ENCODE measurements at places on chromosomes 3 and 15. TPM values are rescaled to one million over a fixed set of nuclear protein-coding genes. Genes with fewer than 3 reads are reported as not detected.

- DNase-seq, result no peak
- no peaks in the 10 kb centered on the region for H3K36me3 ChIP-seq
- no peak overlapping the region for H3K4me3 ChIP-seq
- no peaks in the 10 kb centered on the region for H3K27me3 ChIP-seq
- H3K4me1 ChIP-seq, result no peaks in the 10 kb centered on the region
- H3K27ac ChIP-seq, result no peak overlapping the region
Observed at GRCh38 chr3:51802106-51802703, 23.2 kb upstream of the IQCF6 start.

DNA sequence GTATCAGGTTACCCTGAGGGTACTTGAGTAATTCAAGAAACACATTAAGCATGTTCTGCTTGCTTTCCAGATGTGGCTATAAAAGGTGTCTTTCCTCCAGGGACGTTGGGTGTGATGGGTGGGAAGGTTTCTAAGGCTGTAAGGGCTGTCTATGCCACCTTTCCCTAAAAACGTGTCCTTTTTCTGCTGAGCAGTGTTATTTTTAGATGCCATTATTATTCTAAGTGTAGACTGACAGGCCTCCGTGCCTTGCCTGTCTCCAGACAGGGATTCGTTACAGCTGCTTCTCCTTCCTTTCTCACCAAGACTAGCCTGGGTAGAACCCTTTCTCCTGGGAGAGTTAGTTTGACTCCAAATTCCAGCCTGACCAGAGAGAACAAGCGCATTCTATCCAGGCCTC, 26.8 kb upstream of the RHO start:
- H3K4me1 ChIP-seq, result no peaks in the 10 kb centered on the region
- H3K27me3 ChIP-seq, result no peaks in the 10 kb centered on the region
- H3K27ac ChIP-seq, result no peak overlapping the region
- H3K4me3 ChIP-seq, result no peak overlapping the region

DNA sequence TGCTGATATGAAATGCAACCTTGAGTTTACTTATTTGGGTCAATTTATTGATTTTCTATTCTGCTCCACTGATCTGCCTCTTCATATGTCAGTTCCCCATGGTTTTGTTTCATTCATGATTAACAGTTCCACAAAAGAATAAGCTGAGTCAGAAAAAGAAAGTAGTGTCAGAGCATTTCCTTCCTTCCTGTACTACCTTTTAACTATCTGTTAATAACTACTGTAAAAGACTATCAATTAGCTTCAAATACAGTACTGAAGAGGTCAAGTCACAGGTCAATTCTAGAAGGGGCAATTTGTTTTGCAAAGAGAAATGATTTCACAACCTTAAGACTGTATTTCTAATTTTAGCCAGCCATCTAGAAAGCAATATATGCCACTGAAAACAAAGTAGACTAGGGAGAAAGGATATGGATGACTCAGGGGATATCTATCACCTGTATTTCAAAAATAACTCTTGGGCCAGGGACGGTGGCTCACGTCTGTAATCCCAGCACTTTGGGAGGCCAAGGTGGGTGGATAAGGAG, 129.5 kb downstream of the TFDP2 start:
- H3K27ac ChIP-seq, result no peak overlapping the region
- no peaks in the 10 kb centered on the region for H3K4me1 ChIP-seq
- H3K27me3 ChIP-seq, result no peaks in the 10 kb centered on the region
- H3K4me3 ChIP-seq, result no peak overlapping the region
- no peaks in the 10 kb centered on the region for H3K36me3 ChIP-seq
- no peak for DNase-seq

DNA sequence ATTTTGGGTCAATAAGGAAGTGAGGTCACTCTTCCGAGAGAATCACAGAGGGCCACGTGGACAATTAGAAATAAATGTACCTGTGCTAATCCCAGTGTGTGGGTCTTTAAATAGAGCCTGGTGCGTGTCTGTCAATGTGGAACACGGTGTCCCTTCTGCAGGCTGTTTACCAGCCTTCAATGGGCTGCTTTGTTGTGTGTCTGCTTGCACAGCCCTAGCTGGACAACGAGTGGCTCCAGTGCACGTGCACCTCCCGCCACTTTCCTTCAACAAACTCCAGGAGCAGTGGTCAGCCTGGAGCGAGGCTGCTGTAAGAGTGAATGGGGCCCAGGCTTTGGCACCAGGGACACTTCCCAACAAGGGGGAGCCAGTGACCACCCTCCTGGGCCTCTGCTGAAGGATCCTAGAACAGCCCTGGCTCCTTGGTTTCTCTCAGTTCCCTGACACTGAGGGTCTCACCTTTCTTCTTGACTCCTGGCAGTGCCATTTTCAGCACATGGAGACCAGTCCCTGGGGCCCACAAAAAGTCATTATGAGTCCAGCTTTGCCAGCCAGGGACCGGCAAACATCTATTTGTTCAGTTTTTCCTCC, 76.1 kb downstream of the ISG20 start:
- no peaks in the 10 kb centered on the region for H3K27me3 ChIP-seq
- no peaks in the 10 kb centered on the region for H3K36me3 ChIP-seq
- no peaks in the 10 kb centered on the region for H3K4me1 ChIP-seq
- no peak overlapping the region for H3K4me3 ChIP-seq
- DNase-seq, result no peak
- H3K27ac ChIP-seq, result no peak overlapping the region

DNA sequence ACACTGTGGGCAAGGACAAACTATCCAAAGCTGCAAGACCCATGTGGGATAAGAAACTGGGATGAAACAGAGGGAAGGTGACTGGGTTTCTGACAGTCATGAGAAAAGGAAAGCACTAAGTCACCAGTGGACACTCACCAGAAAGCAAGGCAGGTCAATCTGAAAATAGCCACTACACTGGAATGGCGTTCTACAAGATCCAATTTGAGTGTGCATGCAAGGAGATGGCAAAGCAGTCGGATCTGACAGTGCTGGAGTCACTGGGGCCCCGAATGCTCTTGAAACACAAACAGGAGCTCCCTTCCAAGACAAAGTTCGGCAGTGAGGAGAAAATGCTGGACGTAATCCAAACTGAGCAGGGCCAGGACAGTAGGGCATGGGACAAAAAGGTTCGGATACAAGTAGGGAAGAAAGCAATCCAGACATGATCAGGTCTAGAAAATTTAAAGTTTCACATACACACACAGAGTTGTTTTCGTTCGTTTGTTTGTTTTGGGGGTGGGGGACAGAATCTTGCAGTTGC, 95.5 kb downstream of the EOMES start:
- DNase-seq, result no peak
- H3K4me1 ChIP-seq, result no peaks in the 10 kb centered on the region
- no peak overlapping the region for H3K27ac ChIP-seq
- no peaks in the 10 kb centered on the region for H3K27me3 ChIP-seq
- no peak overlapping the region for H3K4me3 ChIP-seq

DNA sequence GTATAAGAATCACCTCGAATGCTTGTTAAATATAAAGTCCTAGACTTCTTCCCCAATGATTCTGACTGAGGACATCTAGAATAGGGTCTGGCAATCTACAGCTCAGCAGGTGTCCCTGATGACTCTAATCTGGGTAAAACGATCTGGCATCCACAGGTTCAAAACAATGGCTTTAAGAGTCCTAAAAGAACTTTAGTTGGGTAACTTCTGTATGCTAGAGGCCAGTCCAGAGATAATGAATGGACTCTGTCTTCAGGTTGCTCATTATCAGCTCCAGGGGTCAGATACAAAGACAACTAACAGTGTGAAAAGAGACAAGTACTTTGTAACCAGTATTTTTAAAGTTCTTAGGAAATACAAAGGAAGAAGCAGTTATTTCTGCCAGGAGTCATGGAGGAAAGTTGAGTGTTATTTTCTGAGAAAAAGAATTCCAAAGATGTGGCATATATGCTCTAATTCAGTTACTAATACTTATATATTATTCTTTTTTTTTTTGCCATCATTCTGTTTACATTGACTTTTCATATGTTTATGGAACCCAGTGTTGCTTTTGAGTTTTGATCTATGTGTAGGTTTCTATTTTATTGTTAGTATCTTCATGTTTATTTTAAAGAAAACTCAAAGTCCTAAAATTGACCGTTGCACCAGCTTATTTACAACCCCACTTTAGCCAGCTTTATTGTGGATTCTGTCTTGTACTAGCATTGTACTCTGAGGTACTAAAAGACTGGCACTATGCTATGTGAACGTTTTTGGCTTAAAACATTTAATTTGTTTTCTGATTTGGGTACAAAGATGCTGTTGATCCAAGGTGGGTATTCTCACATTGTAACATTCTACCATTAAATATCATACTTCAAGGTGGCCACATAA, 3.1 kb upstream of the GPR15 start:
- no peaks in the 10 kb centered on the region for H3K36me3 ChIP-seq
- H3K27ac ChIP-seq, result no peak overlapping the region
- no peak overlapping the region for H3K4me3 ChIP-seq
- DNase-seq, result no peak

- DNase-seq, result no peak
- H3K4me1 ChIP-seq, result no peaks in the 10 kb centered on the region
- no peak overlapping the region for H3K4me3 ChIP-seq
- H3K27ac ChIP-seq, result no peak overlapping the region
Observed at GRCh38 chr15:42413920-42414319, 54.6 kb downstream of the CAPN3 start.

GRCh38 chr3:140308535-140308934, 369.3 kb upstream of the TRIM42 start:
- DNase-seq, result no peak
- no peak overlapping the region for H3K4me3 ChIP-seq
- H3K36me3 ChIP-seq, result no peaks in the 10 kb centered on the region
- H3K4me1 ChIP-seq, result peaks cover 15% of the 10 kb centered on the region

DNA sequence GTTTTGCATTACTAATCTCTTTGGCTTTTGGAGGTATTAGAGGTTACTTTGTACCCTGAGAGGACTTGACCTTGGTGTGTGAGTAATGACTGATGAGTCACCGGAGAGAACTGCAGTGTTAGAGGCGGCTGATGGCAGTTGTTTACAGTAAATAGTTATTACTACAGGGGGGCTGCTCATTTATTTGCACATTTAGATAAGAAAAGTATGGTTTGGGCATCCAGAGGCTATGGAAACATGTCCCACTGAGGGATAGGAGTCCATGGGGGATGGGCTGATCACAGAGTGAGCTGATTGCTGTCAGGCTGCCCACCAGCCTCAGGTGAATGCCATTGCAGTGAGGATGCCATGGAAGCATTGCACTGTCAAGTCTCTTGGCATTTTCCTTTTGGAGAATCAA, 17.3 kb upstream of the STAC start:
- no peak for DNase-seq
- no peaks in the 10 kb centered on the region for H3K27me3 ChIP-seq
- no peak overlapping the region for H3K27ac ChIP-seq
- no peaks in the 10 kb centered on the region for H3K4me1 ChIP-seq
- no peaks in the 10 kb centered on the region for H3K36me3 ChIP-seq

DNA sequence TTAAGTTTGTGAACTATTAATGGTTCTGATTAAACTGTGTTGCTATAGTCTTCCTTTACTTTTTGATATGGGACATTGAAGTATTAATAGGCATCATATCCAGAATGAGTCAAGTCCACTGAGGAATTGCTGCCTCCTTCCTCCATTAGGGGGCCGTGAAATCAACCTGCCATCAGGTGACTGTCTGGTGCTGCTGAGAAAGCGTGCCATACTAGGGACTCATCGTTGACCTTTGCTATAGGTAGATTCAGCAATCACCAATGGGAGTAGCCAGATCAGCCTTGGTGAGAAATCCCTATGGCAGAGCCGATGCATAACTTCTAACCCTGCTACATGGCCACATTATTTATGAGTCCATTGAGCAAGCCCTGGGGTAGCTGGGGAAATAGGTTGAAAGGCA, 30.1 kb upstream of the SLC28A2 start:
- DNase-seq, result no peak
- H3K4me1 ChIP-seq, result no peaks in the 10 kb centered on the region
- H3K27ac ChIP-seq, result no peak overlapping the region
- no peak overlapping the region for H3K4me3 ChIP-seq

DNA sequence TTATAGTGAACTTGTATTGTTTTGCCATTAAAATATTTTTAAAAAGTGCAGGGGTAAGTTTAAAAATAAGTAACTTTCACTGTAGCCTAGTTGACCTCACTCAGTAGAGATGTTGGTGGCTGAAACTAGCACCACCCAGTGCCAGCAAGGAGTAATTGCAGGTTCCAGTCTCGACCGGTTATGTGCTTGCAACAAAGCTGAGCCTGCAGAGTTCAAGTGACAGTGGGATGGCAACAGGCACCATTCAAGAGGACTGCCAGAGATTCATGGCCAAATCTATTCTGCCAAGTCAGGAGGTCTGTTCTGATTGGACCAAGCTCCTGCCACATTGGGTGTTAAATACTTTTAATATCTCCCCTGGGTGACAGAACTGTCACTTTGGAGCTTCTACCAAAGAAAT, 2.7 kb downstream of the ADAMTS7 start:
- no peak for DNase-seq
- H3K4me1 ChIP-seq, result peaks cover 3% of the 10 kb centered on the region
- H3K36me3 ChIP-seq, result no peaks in the 10 kb centered on the region
- no peak overlapping the region for H3K4me3 ChIP-seq
- H3K27me3 ChIP-seq, result no peaks in the 10 kb centered on the region

GRCh38 chr15:39361497-39361896, 219.4 kb upstream of the THBS1 start:
- H3K27ac ChIP-seq, result no peak overlapping the region
- H3K36me3 ChIP-seq, result no peaks in the 10 kb centered on the region
- no peak overlapping the region for H3K4me3 ChIP-seq
- peaks cover 5% of the 10 kb centered on the region for H3K4me1 ChIP-seq
- no peak for DNase-seq
- no peaks in the 10 kb centered on the region for H3K27me3 ChIP-seq

DNA sequence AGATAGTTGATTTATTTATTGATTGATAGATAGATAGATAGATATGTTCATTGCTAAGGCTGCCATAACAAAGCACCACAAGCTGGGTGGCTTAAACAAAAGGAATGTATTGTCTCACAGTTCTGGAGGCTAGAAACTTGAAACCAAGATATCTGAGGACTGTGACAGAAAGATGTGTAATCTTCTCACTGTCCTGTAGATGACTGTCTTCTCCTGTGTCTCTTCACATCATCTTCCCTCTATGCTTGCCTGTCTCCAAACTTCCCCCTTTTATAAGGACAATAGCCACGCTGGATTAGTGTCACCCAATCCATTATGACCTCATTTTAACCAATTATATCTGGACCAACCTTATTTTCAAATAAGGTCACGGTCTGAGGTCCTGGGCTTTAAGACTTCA, 40.9 kb downstream of the GNB4 start:
- no peaks in the 10 kb centered on the region for H3K36me3 ChIP-seq
- H3K4me1 ChIP-seq, result peaks cover 2% of the 10 kb centered on the region
- no peak for DNase-seq
- no peaks in the 10 kb centered on the region for H3K27me3 ChIP-seq

- DNase-seq, result no peak
- no peak overlapping the region for H3K27ac ChIP-seq
- H3K4me1 ChIP-seq, result peaks cover 4% of the 10 kb centered on the region
- no peaks in the 10 kb centered on the region for H3K27me3 ChIP-seq
- no peak overlapping the region for H3K4me3 ChIP-seq
Observed at GRCh38 chr15:62883938-62884479, 158.5 kb upstream of the TPM1 start.

Gene C3orf38
- total RNA-seq, result 23.3 TPM

Gene GPR62
- total RNA-seq, result 0.23 TPM

Gene PLCB2
- total RNA-seq, result 13.9 TPM

Gene SOX14
- total RNA-seq, result not detected

Gene UBA7
- total RNA-seq, result 76.3 TPM

Gene FBXO40
- not detected for total RNA-seq

Gene SLC22A13
- total RNA-seq, result 0.12 TPM

Gene FGF12
- 0.24 TPM for total RNA-seq

Data from ovary (tissue), 10 donors.